Left ventricle myocardium superior (tissue), 1 donor: ENCODE measurements at places on chromosomes 12 and 14. TPM values are rescaled to one million over a fixed set of nuclear protein-coding genes. Genes with fewer than 3 reads are reported as not detected.

LMO3 gene
- 2.6 TPM for total RNA-seq

GPR135 gene
- total RNA-seq, result 2.0 TPM

GRCh38 chr12:68403711-68404110, 71.5 kb upstream of the MDM1 start:
- DNase-seq, result no peak

DNA sequence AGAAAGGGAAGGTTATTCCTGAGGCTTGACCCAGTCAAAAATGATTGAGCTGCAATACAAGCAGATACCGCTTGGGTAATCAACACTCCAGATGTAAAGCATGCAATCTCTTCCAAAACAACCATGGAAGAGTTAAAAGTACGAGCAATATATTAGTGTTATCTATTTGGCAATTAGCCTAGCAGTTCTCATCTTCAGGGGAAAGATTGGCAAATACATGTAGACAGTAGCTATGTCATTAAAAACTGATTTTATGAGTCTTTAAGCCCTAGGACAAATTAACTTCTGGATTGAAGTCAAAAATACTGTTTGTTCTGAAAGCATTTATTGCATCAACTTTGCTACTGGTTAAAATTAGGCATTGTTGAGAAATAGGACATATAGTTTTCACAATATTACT, 9.3 kb upstream of the GYS2 start:
- DNase-seq, result no peak

DNA sequence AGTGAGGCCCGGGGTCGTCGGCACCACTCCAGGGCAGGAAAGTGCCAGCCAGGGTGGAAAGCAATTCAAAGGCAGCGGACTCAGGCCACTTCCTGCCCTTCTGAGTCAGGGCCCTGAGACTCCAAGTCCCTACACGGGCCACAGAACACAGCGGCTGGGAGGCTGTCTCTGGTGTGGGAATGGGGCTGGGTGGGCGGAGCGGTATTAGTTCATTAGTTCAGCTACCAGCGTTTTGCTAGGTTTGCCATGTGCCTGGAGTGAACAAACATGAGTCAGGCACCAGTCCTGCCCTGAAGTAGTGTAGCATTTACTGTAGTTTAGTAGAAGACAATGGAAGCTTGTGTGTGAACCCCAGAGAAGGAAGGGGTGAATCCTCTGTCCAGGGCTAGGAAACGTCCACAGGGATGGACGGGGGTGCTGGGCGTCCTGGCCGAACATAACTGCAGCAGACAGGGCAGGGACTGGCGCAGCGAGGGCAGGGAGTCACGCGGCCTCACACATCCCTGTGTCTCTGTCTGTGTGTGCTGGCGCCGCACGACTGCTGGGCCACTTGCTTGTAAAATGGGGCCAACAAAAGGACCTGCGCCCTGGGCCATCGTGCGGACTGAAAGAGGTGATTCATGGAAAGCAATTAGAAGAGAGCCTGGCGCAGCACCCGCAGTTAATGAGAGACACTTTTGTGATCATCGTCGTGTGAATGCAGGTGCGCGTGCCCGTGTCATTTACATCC, 186.4 kb upstream of the PRMT8 start:
- DNase-seq, result no peak

DNA sequence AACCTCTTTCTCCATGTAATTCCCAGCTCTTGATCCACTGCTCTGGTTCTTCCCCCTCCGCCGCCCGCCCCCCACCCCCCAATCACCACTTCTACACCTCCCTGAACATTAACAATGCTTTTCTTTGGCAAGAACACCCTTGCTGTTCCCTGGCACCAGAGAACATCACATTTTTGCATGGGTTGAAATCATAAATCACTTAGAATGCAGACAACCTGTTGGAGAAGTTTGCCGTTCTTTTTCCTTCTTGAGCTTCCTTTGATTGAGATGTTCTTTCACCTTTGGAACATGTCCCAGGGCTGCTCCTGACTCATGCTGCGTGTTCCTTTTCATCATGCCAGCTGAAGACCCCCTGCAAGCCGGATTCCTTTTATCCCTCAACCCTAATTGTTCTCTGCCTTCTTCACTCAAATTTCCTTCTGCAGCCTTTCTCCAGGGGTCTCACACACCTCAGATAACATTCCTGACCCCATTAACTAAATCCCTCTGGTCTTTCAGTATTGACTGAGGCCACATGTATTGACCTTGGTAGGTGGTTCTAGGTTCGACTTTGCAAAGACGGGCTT, 294.1 kb upstream of the TMPO start:
- DNase-seq, result no peak

DNA sequence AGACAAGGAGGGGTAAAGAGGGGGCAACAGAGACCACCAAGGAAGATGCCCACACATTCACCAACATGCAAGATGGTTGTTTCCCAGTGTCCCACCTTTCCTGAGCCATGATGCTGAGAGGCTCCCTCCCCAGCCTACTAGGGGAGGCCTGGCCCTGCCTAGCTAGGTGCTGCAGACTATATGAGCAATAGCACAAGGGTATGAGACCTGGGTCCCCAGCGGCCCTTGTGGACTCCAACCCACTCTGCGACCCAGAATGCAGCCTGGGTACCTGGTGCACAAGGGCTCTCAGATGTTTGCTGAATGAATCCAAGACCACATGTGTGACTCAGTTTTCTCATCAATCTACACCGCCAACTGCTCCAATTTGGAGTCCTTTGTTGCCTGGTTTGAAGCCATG, 13.9 kb downstream of the TGFB3 start:
- no peak for DNase-seq
